Pons (tissue), 1 donor: ENCODE measurements at places on chromosomes 3 and 15.

GRCh38 chr3:181794011-181794790 lies 82.5 kb downstream of the SOX2 start:
- DNase-seq: no peak

- DNase-seq: no peak
Measured at GRCh38 chr15:33453761-33454160, 143.0 kb downstream of the RYR3 start.

GRCh38 chr3:179278151-179278550 lies 27.2 kb upstream of the KCNMB3 start:
- DNase-seq: no peak

DNA sequence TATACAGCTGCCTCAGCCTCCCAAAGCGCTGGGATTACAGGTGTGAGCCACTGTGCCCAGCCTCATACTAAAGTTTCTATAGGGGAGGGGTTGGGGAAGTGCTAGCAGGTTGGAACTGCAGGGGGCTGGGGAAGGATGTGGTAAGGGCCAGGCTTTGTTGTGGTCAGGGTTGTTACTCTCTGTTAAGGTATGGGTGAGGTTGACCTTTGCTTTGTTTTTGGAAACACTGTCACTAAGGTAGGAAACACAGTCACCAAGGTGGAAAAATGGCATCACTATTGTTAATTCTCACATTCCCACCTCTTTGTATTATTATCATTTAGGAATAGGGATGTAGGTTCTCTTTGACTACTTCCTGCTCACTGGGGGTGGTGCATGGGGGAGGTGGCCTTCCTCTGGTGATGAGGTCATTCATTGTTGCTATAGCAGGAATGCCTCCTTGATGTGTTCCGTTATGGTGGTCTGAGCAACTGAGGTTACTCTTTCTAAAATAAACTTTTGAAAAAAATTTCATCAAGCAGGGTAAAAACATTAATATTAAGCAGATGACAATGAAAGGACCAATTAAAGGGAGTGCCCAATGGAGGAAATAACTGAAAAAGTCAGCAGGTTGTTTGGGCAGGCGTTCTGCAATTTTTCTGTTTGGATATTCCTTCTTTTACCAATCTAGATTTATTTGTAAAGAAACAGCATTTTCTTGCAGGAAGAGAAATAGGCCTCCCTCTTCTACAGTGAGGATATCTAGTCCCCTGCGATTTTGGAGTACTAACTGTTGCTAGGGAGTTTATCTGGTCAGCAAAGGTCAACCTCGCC lies 150.5 kb downstream of the WDR76 start:
- no peak for DNase-seq

DNA sequence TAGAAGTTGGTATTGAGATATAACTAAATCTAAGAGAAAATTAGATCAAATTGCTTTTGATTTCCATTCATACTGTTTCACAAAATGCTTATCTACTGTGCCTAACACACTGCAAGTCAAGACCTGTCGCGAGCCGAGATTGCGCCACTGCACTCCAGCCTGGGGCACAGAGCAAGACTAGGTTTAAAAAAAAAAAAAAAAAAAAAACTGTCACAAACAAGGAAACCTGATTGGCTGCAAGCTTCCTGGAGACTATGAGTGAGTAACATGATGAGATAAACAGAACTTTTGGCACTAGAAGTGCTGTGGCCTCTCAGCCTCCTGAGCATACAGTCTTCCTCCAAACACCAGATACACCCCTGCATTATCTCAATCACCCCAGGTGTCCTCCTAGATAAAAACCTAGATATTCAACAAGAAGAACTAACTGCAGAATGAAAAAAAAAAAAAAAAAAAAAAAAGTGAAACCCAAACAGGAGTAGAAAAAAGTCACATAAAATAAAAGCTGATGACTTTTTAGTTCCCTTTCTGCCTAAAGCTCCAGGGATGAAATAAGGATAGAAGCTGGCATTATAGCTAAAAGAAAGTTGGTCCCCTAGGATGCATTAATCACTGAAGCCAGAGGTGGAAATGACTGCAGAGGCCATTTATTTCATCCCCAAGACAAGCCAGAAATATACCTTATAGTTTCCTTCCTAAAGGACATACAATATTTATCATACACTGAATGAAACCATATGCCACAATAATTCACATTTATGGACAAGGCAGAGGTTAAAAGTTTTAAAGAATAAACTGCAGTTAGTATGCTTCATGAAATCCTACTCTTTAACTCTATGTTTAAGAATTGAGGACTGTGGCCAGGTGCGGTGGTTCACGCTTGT lies 82.4 kb downstream of the P3H2 start:
- DNase-seq: no peak

- no peak for DNase-seq
Measured at GRCh38 chr3:94269763-94270162, 206.9 kb downstream of the NSUN3 start.

GRCh38 chr3:97970156-97970555 lies 2.1 kb downstream of the RIOX2 start:
- no peak for DNase-seq

GRCh38 chr3:23002836-23003732 lies 200.0 kb upstream of the UBE2E2 start:
- DNase-seq: peak; percentile 88

GRCh38 chr15:85667491-85668424 lies 127.0 kb downstream of the KLHL25 start:
- DNase-seq: peak; percentile 50

GRCh38 chr15:60375306-60375705 lies 22.5 kb downstream of the ANXA2 start:
- DNase-seq: peak; percentile 6

- DNase-seq: no peak
Measured at GRCh38 chr15:70882361-70882760, 9.9 kb downstream of the THAP10 start.

DNA sequence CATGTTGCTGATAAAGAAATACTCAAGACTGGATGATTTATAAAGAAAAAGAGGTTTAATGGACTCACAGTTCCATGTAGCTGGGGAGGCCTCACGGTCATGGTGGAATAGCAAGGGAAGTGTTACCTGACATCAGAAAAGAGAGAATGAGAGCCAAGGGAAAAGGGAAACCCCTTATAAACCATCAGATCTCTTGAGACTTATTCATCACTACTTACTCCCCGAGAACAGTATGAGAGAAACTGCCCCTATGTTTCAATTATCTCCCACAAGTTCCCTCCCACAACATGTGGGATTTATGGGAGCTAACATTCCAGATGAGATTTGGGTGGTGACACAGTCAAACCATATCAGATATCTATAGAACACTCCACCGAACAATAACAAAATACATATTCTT lies 904.6 kb downstream of the PDCD6IP start:
- DNase-seq: no peak

- DNase-seq: no peak
Measured at GRCh38 chr15:59662260-59662659, 4.9 kb upstream of the GTF2A2 start.

DNA sequence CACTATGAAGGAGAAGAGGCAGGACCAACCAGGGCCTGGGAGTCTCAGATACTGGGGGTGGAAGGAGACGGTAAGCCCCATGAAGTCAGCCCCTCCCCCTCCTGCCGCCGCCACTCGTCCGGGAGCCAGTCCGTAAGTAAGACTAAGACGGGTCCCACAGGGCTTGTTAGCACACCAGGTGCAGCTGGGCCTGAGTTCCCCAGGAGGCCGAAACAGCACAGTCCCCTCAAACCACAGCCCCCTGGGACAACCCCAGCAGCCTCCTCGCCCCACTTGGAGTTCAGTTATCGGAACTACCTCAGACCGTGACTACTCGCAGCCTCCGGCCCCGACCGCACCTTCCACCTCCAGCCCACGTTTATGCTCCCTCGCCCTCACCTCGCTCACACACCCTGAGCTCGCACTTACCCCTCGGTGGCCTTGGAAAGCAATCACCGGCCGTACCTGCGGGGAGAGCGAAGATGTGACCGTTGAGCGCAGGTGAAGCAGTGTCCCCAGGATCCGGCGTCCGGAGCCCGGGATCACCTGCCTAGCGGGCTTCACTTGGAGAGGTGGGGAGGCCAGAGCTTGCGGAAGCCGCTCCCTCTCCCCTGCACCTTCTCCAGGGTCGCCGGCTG lies 557 bp downstream of the ELL3 start:
- no peak for DNase-seq

DNA sequence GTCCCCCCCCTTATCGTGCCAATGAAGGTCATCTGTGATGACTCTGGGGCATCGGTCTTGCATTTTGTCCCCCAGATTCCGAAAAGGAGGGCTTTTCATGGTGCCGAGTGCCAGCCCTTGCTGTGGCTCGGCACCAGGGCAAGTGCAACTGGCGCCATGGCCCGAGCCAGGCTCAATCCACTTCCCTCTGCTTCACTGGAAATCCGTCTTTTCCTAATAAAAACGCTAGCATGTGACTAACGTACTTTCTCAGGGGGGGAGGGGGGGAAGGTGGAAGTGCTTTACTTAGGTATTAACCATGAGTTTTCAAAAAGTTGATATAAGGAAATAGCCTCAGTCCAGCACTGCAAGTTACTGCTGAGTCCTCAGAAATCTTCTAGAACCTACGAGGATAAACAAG lies 20.5 kb downstream of the TRPM1 start:
- DNase-seq: peak; percentile 29

DNA sequence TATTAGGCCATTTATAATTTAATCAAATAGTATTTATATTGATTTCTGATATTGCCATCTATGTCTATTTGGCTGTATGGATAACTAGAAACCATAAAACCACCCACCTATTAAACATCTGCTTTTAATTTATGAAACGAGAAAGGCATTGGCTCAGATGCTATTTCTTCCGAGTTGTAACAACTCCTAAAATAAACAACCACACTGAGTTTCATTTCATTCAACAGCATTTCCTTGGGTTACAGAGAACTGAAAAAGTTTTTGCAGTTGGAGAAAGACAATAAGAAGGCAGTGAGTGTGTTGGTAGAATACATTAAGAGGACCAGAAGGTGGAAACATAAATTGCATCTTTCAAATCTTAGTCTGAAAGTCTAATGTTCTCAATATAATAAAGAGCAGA lies 79.1 kb downstream of the AQR start:
- DNase-seq: no peak

- DNase-seq: no peak
Measured at GRCh38 chr3:66320390-66320789, 99.6 kb downstream of the SLC25A26 start.

GRCh38 chr15:59762558-59762957 lies 73.4 kb upstream of the BNIP2 start:
- no peak for DNase-seq

DNA sequence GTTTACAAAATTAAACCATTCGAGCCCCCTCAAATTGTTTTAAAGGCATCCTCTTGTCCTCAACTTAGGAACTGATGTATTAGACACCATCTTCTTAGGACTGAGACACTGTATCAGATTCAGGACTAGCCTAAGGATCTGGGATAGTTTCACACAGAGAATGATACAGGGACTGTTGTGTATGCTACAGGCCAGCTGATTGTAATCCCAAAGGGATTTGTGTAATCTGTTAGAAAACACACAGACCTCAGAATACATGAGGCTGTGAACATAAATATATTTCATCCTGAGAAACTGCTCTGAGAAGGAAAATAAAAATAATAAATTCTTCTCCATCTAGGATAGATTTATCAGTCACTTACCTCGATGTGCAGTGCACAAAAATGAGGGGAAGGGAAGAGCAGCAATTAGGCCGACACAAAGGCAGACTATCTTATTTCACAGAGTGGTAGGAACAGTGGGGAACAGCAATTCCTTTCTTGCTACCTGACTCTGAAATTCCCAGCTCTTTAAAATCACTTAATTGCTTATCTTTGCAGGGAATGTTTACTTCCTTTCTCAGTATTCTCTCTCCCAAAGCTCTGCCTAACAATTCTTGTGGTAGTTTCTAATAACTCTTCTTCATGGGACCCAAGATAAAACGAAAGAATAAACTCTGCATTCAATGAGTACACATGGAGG lies 322.5 kb downstream of the MAGI1 start:
- no peak for DNase-seq

DNA sequence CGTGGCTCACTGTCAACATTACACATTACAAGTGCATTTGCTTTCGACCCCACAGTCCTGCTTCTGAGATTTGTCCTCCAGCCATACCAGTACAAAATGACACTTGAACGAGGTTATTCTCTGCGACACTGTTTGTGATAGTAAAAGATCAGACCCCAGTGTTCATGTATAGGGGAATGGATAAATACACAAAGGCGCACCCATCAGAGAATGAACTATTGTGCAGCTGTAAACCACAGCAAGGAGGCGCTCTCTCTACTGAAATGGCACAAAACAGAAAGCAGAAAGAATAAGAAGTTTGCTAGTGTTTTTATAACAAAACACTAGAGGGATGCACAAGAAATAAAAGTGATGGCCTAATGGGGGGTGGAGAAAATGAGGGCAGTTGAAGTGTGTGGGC lies 4.9 kb upstream of the CHSY1 start:
- no peak for DNase-seq

DNA sequence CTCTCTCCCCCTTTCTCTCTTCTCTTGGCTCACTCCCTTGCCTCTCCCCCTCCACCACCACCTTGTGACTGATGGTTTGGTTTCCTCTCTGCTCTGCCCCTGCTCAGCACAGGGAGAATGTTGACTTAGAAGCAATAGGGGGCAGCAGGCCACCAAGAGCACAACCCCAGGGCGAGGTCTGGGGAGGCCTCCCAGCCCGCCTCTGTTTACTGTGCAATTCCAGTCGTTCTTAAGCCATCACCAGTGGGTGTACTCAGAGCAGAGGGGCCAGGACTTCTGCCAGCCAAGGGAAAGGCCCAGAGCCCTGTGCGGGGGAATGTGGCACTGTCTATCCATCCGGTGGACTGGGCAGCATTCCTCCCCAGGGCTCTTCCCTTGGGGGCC lies 5.7 kb upstream of the APEH start:
- no peak for DNase-seq

DNA sequence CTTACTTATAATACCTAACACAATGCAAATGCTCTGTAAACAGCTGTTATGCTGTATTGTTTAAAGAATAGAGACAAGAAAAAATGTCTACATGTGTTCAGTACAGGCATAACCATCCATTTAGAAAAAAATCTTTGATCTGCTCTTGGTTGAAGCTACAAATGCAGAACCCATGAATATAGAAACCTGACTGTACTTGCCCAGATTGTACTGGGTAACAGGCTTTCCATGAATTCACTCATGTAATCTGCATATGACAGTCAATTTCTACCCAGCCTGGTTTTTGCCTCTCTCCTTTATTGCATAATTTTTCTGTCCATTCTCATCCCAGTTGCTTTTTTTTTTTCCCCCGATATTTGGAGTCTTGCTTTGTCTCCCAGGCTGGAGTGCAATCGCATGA lies 62.6 kb upstream of the ETV5 start:
- no peak for DNase-seq

DNA sequence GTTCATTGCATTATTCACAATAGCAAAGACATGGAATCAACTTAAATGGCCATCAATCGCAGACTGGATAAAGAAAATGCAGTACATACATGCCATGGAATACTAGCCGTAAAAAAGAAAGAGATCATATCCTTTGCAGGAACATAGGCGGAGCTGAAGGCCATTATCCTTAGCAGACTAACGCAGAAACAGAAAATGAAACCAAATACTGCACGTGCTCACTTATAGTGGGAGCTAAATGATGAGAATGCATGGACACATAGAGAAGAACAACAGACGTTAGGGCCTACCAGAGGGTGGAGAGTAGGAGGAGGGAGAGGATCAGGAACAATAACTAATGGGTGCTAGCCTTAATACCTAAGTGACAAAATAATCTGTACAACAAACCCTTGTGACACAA lies 57.9 kb downstream of the RASA2 start:
- DNase-seq: no peak
